ENCODE measurements at places on chromosomes 2 and 18.

GRCh38 chr2:142874293-142874814, 3.1 kb upstream of the KYNU start:
- no peak overlapping the region for H3K4me3 ChIP-seq
- H3K4me1 ChIP-seq: peaks cover 3% of the 10 kb centered on the region
- no peak overlapping the region for H3K27ac ChIP-seq
- H3K27me3 ChIP-seq: no peaks in the 10 kb centered on the region
- H3K36me3 ChIP-seq: no peaks in the 10 kb centered on the region
- no peak for DNase-seq

DNA sequence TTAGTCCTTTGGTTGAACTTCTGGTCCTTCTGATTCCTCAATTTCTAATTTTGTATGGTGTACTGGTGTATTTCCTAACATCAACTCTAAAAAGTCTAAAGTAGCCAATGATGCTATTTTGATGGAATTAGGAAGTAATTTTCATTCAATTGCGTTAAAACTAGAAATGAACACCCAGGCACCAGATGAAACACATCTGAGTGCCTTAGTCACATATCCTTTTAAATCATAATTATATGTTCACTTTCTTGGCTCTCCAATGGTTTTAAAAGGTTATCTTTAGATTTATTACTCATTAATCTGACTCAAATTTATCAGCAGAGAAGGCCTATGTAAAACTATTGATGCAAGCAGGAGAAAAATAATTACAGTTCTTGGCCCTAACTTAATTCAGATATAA, 119.7 kb downstream of the GAREM1 start:
- H3K4me1 ChIP-seq: no peaks in the 10 kb centered on the region
- H3K4me3 ChIP-seq: no peak overlapping the region
- peaks cover 5% of the 10 kb centered on the region for H3K27me3 ChIP-seq
- no peak for DNase-seq
- H3K36me3 ChIP-seq: no peaks in the 10 kb centered on the region

DNA sequence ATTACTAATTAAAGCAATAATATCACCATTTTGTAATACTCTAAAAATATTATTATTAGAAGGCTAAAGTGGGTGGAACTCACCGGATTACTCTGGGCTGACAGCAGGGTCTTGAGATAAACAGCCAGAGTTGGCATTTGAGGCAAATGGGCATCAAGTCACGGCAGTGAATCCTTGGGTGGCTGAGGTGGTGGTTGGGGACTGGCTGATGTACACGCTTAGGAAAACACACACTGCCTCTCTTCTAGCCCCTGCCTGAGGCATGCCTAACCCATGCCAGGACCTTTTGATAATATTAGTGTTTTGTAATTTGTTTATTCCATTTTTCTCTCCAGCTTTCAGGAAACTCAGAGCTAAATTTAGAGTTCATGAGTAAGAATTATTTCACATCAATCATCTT, 76.8 kb downstream of the ACKR3 start:
- no peak overlapping the region for H3K27ac ChIP-seq
- H3K27me3 ChIP-seq: peaks cover 36% of the 10 kb centered on the region
- H3K36me3 ChIP-seq: no peaks in the 10 kb centered on the region
- H3K4me3 ChIP-seq: no peak overlapping the region
- H3K4me1 ChIP-seq: no peaks in the 10 kb centered on the region

- no peak for DNase-seq
- no peak overlapping the region for H3K27ac ChIP-seq
- no peaks in the 10 kb centered on the region for H3K36me3 ChIP-seq
- peaks cover 12% of the 10 kb centered on the region for H3K27me3 ChIP-seq
- no peaks in the 10 kb centered on the region for H3K4me1 ChIP-seq
Measured at GRCh38 chr2:1968209-1968987, 224.1 kb upstream of the PXDN start.

DNA sequence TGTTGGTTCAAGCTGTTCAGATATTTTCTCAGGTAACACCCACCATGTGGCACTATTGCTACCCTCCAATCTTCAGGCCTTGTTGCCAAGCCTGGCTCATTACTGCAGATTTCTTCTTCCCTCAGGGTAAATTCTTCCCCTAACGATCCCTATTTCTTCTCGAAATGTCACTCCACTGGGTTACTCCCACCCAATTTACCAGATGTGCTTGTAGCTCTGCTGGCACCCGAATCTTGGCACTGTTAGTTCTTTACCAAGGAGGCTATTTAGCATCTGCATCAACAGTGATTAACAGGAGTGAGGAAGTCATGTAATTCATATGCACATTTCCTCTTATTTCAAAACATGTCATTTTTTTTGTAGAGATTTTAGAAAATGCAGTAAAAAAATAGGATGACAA, 217.1 kb upstream of the CYRIA start:
- H3K36me3 ChIP-seq: no peaks in the 10 kb centered on the region
- no peak overlapping the region for H3K27ac ChIP-seq
- no peak overlapping the region for H3K4me3 ChIP-seq
- DNase-seq: no peak
- no peaks in the 10 kb centered on the region for H3K4me1 ChIP-seq

DNA sequence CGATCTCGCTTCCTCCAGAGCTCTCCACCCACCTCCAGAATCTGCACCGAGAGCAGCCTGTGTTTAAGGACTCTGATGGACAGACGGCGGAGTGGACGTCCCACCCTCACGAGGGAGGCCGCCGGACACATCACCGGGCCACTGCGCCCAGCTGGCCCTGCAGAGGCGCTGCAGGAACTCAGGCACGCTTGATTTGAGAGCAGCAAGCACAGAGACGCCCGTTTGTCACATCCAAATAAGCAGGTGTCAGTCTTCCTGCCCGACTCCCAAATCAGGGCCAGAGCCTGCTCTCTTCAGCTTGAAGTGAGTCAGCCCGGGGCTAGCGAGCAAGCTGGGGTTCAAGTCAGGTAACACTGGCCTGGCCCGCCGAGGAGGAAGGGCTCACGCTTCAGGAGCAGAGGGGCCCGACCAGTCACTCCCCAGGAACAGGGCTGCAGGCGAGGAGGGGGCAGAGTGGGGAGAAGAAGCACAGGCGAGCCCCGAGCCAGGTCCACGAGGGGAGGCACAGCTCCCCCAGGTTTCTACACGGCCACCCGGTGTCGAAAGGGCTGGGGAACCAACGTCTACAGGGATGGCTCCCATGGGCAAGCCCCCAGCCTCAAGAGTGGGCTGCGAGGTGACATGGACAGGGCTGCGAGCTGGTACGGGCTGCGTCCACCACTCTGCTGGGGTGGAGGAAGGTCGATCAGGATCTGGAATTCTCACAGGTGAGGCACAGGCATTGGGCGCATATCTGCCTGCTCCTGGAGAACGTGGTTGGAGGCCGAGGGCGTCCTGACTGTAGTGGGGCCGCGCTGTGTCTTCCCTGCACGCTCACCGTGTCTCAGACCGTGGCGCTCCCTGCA, 52.5 kb upstream of the CTDP1 start:
- no peak overlapping the region for H3K27ac ChIP-seq
- H3K4me3 ChIP-seq: no peak overlapping the region
- peaks cover 49% of the 10 kb centered on the region for H3K27me3 ChIP-seq
- DNase-seq: no peak

GRCh38 chr2:9889812-9890261, 46.6 kb downstream of the TAF1B start:
- DNase-seq: no peak
- H3K36me3 ChIP-seq: peaks cover 18% of the 10 kb centered on the region
- H3K4me3 ChIP-seq: no peak overlapping the region
- H3K4me1 ChIP-seq: peaks cover 20% of the 10 kb centered on the region
- peak overlapping the region; percentile 47 for H3K27ac ChIP-seq
- H3K27me3 ChIP-seq: no peaks in the 10 kb centered on the region

GRCh38 chr2:54757500-54757899, 34.0 kb downstream of the EML6 start:
- H3K27me3 ChIP-seq: peaks cover 5% of the 10 kb centered on the region
- H3K4me1 ChIP-seq: peaks cover 6% of the 10 kb centered on the region
- no peak overlapping the region for H3K4me3 ChIP-seq
- no peak overlapping the region for H3K27ac ChIP-seq

Measured in T-helper 17 cell (primary cell).